ENCODE measurements at places on chromosomes 2 and 18. TPM values are rescaled to one million over a fixed set of nuclear protein-coding genes. Genes with fewer than 3 reads are reported as not detected.

DNA sequence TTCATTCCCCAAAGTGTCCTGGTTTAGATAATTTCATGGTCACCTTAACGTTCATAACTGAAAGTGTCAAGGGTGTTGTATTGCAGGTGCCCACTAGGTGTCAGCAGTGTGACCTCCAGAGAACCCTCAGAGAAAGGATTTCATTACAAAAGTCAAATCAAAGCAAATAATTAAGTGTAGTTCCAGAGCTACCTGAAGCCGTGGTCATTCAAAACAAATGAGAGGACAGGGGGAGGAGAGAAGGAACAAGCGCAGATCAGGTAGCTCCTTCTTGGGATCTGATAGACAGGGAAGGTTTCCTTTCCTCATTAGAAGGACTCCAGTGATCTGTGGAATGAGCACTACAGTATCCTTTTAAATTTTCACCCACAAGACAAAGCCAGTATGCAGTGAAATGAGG lies at the start of gene SLC9A4:
Gene SLC9A4 (plus strand): TSS at position 207 of the 400 bp plus-strand sequence. CDS start 534 bp downstream, outside the sequence.
- DNase-seq, result peak; percentile 61

- no peak for DNase-seq
These were observed 109.8 kb upstream of the SEC11C start for GRCh38 chr18:59029663-59030429.

TRABD2A gene
- total RNA-seq, result 70.2 TPM

SPATA3 gene
- 0.71 TPM for total RNA-seq

INSIG2 gene
- total RNA-seq, result 18.4 TPM
